ENCODE measurements at places on chromosomes 3 and 15.

DNA sequence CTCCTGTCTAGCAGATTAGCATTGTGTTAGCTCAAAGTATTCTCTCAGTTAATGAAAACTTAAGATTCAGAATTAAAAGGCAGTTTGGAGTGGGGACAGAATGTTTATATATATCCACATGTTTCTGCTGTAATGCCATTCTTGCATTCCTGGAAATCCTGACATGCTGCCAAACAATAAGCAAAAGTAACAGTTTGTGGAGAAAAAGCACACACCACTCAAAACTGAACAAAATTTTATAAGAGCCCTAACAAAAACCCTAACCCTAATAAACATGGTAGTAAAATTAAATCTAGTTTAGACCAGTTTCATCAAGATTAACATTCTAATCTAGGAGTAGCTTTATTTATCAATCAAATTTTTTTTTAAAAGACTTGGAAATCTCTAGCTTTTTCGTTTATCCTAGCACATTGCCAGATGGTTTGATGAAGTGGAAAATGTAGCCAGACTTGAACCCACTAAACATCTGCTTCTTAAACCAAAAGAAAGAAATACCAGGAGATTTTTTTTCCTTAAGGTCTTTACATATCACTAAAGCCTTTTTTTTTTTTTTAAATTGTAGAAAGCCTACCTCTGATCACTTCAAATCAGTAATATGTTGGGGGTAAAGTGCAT lies 3.7 kb downstream of the TCAIM start:
- DNase-seq = no peak

DNA sequence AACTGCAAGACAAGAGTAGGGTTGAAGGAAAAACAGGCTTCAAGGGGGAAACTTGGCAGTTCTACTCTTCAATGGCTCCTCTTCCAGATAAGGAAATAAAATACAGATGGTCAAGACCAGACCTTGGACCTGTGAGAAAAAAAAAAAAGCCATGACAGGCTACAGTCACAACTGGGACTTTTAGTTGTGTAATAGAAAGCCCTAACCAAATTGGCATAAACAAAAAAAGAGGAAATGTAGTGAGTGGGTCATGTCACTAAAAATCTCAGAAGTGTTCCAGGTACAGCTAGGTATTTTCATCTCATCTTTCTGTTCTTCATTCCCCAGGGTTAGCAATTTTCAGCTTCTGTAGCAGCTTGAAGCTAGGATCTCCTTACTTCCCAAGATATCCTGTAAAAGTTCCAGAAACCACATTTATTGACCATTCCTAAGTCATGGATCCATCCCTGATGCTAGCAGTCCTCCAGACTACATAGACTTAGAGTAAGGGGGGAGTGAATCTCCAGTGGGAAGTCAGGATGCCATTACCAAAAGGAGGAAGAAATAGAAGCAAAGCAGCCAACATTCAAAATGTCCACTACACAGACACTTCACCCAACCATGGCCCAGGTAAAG lies 61.0 kb upstream of the CSTA start:
- no peak for DNase-seq

DNA sequence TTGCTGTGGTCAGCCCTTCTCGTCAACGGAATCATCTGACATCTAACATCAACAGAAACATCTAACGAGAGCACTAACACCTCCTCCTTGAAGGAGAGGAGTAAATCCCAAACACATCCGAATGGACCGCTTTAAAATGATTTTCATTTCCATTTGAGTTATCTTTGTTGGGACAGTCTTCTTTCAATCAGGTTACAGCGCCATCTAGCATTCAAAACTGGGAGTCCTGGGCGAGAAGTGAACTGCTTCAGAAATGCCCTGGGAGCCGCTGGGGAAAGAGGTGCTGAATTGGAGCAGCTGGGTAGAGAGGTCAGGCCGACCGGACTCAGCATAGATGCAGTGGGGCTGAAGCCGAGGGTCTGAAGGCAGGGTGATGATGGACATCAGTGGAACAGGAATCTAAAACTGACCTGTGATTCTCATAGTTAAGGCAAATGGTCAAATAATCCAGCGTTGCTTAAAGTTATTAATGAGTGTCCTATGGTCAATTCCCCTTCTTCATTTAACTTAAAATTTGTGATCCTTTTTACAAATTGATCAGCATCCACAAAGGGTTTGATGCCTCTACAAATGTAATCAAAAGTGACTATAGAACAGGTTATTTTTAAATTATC lies 170.0 kb upstream of the NDN start:
- peak; percentile 19 for DNase-seq

DNA sequence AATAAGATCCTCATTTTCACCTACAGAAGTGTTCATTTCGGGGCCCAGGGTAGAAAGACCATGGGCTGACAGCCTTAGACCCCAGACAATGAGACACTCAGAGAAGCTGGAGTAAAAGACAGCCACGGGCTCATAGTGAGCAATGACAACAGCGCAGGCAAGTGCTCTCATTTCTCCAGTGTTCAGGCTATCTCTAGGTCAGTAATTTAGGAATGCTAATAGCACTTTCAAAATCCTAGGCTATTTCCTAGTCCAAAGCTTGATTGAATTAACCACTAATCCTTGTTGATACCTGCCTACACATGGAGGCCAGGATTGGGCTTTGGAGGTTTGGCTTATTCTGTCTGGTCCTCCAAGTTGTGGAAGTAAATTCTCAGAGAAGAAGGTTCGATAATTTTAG lies 44.4 kb downstream of the FBN1 start:
- no peak for DNase-seq

GRCh38 chr3:140736863-140737460 lies 59.1 kb downstream of the TRIM42 start:
- peak; percentile 14 for DNase-seq

All from large intestine (tissue), 12 donors.